ENCODE measurements at places on chromosomes 6 and 20. TPM values are rescaled to one million over a fixed set of nuclear protein-coding genes. Genes with fewer than 3 reads are reported as not detected.

TAAR2 gene
- total RNA-seq: not detected

SAMD5 gene
- total RNA-seq: 2.1 TPM

DNA sequence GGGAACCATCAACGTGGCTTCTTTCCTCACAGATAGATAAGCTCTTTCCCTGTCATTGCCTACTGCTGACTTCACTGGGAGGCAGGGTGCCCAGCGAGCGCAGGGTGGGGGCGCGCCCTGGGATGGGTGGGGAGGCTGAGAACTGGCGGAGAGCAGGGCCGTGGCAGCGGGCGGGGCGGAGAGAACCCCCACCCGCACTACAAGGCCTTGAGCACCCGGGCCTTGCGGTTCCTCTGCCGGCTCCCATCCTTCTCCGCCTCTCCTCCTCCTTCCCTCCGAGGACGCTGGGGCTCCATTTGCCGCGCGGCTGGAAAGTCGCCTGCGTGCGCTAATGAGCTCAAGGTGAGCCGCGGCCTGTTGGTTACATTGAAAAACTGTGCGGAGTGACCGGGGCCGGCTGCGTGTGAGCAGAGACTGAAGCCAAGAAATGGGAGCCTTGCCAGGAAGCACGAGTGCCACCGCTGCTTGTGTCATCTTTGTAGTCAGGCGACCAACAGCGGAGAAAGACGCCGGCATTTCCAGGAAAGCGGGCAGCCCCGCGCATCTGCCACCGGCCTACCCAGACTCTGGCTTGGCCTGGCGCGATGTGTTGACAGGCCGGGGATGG is 963.5 kb upstream of the SLC35B3 start:
- DNase-seq: no peak

DNA sequence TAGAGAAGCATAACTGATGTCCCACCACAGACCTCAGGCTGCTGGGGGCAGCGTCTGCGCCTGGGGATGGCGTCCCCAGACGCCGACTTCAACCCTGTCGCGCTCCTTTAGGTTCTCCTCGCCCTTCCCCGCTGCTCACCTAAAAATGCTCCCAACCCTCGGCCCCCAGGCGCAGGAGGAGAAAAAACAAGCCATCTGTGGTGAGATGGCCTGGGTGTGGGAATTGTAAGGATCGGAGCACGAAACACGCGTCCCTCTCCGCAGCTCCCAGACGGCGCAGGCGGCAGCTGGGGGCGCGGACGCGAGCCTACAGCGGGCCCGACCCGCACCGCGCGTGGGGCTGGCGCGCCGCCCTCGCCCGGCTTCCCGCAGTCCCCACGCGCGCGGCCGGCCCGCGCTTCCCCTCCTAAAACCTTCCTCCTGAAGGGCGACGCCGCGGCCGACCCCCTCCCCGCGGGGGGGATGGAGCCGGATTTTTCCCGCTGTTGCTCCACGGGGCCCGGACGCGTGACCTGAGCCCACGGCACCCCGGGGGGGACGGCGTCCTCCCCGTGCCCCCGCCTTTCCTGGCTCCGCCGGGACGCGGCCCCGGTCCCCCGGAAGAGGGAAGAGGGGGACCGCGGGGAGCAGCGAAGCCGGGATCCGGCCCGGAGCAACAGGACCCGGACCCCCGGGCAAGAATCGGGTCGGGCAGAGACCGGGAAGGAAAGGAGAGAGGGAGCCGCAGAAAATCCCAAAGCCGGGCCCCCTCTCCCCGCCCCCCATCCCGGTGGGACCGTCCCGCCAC is 611 bp downstream of the EPB41L2 start:
- no peak for DNase-seq

- DNase-seq: no peak
Measured at GRCh38 chr20:59633656-59634251, 29.4 kb downstream of the PHACTR3 start.

DNA sequence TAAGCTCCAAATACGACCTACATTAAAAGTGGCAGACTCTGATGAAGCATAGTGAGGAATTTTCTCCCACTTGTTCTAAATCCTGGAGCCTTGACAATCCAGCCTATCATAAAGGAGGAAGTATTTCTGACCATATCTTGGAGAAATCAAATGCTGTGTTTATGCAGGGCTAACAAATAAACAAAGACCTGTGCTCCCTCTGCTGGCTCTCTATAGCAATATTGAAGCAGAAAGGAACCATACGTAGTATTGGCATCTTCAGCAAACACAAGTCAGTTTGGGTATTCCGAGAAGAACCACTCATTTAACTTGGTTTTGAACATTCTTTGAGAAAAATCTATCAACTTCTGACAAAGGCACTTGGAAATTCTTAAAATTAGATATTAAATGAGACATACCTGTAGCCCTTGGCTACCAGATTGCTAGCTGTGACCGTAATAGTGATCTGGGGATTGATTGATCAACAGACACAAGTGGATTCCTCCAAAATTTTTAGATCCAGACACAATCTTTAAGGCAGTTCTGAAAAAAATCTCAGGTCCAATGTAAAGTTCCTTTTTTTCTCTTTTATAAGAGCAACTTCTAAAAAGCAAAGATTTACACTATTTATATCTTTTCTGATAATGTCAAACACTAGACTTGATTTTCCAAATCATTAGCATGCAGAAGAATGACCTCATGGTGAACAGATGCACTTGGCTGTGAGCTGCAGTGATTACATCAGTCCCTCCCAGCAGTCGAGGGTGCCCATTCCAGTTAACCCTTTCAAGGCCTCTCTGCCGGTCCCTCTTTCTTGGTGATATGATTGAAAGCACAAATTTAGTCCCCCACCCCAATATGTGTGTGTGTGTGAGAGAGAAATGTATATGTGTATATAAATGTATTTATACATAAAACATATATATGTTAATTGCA is 40.2 kb downstream of the INSM1 start:
- no peak for DNase-seq

PRKN gene
- 7.2 TPM for total RNA-seq

Measured in tibial nerve (tissue), 4 donors.